ENCODE measurements at places on chromosomes 7 and 10. TPM values are rescaled to one million over a fixed set of nuclear protein-coding genes. Genes with fewer than 3 reads are reported as not detected.

DNA sequence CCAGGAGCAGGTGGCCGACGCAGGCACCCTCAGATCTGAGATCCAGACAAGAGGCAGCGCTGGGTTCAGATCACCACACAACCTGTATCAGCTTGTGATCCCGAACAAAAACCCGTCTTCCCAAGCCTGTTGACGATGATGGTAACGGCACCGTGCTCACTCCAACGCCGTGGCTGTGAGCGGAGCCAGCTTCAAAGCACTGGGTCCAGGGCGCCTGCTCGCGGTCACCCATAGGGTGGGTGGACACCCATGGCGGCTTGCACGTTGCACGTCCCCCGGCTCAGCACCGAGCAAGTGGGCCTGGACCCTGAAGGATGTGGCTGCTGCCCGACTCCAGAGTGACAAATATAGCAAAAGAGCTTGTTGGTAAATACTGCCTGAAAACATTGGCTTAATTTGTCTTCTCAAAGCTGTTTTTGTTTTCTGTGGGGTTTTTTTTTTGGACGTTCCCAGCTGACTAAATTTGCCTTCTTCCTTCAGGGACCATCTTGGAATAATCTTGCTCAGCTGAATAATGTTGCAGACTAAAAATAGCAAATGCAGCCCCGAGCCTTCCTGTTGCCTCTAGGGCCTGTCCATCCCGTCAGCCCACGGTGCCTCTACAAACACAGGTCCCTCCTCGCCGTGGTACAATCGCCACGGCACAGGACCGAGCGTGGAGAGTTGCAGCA is 41.0 kb downstream of the FOXK1 start:
- no peak for DNase-seq

- DNase-seq, result no peak
Observed at GRCh38 chr7:106447318-106447847, 162.6 kb upstream of the NAMPT start.

DNA sequence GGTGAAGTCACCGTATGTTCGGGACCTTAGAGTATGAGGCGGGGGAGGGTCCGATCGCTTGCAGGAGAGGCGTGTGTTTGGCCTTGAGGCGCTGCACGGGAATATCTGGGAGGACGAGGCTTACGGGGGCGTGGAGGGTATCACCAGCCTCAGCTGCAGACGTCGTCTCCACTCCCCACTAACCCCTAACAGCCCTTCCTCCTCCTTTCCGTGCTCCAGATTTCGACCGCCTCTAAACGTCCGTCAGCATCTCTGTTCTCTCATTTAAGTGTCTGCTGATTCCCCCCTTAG is 23.5 kb upstream of the ZNF12 start:
- no peak for DNase-seq

DNA sequence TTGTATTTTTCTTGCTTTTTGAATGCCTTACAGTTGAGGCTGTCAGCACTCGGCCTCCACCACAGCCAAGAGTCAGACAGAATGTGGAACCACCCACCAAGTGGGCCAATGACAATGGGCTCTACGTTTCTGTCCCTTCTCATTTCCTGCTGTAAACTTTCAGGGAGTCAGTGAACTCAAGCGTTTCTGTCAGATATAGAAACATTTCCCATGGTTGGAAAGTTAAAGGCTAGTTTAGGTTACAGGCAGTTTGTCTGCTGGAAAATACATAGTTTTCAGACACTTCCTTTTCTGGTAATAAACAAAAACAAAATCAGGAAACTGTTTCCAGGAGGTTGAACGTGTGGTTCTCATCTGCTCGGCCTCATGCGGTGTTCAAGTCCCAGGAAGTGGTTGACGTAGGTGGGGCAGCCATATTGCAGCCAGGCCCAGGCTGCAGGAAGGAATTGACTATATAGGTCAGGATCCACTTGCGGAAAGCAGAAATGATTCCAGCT is 245.1 kb downstream of the CAMK1D start:
- DNase-seq, result peak; percentile 75

GRCh38 chr7:22150221-22150620 is 204.5 kb upstream of the CDCA7L start:
- no peak for DNase-seq

GRCh38 chr7:159022238-159022993 is 122.3 kb downstream of the VIPR2 start:
- DNase-seq, result no peak

- no peak for DNase-seq
Observed at GRCh38 chr10:79494871-79495705, 17.2 kb upstream of the EIF5AL1 start.

DNA sequence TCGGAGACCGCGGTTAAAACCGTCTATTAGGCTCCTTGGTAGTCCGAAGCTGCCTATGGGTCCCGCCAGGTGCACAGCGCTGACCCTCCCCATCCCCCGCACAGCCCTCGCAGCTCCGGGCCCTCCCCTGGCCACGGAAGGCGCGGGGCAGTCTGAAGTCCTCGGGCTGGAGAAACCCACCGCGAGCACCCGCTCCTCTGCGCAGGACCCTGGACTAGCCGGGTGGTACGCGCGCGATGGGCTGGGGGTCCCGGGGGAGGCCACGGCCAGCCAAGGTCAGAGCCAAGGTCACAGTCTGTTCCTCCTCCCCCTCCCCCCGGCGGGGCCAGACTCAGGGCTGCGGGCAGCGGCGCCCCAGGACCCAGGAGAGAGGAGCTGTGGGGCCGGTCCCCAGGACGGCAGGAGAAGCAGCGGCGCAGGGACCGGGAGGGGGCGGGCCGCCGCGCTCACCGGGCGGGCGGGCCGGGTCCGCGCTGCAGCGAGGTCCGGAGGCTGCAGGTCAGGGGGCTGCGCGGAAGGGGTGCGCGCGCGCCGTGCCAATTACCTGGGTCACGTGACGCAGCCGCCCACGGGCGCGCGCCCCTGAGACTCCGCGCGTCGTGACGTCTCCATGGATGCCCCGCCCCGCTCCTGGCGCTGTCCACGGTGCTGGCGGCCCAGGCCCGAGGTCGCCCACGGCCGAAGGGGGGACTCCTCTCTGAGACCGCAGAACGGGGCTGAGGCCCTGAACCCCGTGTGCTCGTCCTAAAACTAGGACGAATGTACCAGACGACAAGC is at the start of gene OGDHL:
Gene OGDHL, minus strand, starts transcription at position 535 of the 777 bp plus-strand sequence. CDS start 3,731 bp downstream, outside the sequence.
- peak; percentile 62 for DNase-seq

- no peak for DNase-seq
Observed at GRCh38 chr7:156792611-156793010, 100.4 kb downstream of the LMBR1 start.

DNA sequence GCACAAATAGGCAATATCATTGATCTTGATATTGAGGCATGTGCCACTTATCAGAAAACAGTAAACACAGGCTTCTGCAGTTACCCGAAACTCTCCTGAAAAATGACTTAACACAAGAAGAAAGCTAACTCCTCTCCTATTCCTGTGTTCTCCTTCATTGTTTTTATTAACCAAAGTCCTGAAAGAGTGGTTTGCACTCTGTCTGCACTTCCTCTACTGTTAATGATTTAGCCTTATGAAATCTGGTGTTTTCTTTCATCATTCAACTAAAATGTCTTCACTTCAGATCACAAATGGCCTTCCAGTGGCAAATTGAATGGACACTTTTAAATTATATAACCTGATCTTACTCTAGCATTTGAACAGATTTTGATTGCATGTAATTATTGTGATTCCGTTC is 630.6 kb upstream of the PHF14 start:
- DNase-seq, result no peak

- DNase-seq, result no peak
Observed at GRCh38 chr7:40760987-40761386, 626.2 kb downstream of the SUGCT start.

DNA sequence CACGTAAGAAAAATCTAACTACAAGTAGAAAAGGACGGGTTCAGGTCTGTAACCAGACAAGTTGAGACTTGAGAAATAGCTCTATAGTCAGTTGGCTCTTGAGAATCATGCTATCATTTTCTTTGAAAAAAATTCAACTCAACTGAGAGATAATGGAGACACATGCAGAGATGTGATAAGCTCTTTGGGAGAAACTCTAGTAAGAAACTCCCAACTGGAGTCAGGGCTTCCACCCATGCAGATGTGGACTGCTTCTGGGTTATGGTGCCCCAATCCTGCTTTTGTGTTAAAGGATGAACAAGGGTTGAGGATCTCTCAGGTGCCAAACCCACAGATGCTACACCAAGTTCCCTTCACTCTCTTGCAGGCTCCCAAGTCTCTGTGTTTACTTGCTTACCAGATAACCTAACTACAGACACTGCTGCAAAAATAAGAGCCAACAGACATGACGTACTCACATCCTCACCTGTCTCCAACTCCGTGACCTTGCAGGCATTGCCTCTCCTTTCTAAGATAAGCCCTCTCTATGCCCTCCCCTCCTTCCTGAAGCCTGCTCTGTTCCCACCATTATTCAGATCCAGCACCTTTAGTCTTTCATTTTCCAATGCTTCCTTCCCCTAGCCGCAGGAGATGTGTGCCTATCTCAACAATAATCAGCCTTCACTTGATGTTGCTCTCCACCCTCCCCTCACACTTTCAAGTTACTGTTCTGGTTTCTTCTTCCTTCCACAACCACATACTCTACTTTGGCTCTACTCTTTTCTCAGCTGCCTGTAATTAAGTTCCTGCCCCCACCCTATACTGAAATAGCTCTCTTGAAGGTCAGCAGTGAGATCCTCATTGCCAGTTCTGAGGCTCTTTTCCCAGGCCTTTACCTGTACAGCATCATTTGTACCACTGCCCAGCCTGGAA is 130.0 kb downstream of the ICA1 start:
- DNase-seq, result peak; percentile 30

CDC14C gene
- total RNA-seq, result not detected

SLC26A5 gene
- not detected for total RNA-seq

PNLIPRP3 gene
- total RNA-seq, result not detected

PODXL gene
- total RNA-seq, result 1.3 TPM

OR6V1 gene
- total RNA-seq, result not detected

HOXA5 gene
- total RNA-seq, result not detected

ZNF239 gene
- total RNA-seq, result 1.5 TPM

LIPF gene
- not detected for total RNA-seq

Measured in activated CD4-positive, alpha-beta memory T cell treated with anti-CD3 and anti-CD28 coated beads for 36 hours (primary cell).